ENCODE measurements at places on chromosomes 7 and 10.

DNA sequence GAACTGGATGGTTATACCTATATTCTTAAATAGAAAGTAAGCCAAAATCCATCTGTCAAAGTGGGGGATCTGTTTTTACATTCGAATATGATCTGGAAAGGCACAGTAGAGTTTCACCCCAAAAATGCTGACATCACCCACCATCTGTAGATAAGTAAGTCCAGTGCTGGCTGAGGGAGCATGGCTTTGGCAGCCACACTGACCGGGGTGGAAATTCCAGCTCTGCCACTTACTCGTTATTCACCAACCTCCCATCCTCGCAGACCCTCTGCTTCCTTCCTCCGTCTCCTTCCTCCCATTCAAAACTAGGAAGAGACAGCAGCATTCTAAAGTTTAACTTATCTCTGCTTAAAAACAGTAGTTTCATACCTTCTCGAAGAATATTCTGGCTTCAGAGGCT is 84.9 kb upstream of the GATA3 start:
- DNase-seq: no peak

GRCh38 chr7:70608229-70608628 is 523.7 kb upstream of the GALNT17 start:
- no peak for DNase-seq

- no peak for DNase-seq
Measured at GRCh38 chr10:57992321-57993077, 275.2 kb downstream of the IPMK start.

GRCh38 chr10:30858499-30858898 is 173.2 kb downstream of the ZNF438 start:
- no peak for DNase-seq

GRCh38 chr7:100118388-100119071 is 628 bp downstream of the TAF6 start:
- DNase-seq: no peak

DNA sequence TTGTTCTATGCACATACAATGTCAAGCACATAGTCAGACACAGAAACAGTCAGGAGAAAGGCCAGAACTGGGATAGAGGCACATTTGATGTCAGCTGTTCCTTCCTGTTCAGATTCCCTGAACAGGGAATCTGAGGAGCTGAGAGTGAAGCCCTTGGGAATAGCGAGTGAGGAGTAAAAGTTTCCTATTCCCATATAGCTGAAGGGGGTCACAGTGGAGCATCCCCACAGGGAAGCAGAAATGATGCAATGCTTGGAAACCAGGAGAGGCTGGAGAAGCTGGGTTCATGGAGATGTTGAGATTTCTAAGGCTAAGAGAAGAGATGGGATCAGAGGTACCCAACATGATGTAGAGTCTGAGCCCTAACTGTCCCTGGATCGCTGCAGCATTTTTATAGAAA is 11.3 kb upstream of the PRXL2A start:
- DNase-seq: no peak

GRCh38 chr10:125252937-125253336 is 92.6 kb upstream of the CTBP2 start:
- no peak for DNase-seq

Measured in stimulated activated CD4-positive, alpha-beta T cell treated with anti-CD3 and anti-CD28 coated beads, Interleukin-2, amount 100 ng/mL, for 4 hours (primary cell).